ENCODE measurements at places on chromosomes 4 and X.

DNA sequence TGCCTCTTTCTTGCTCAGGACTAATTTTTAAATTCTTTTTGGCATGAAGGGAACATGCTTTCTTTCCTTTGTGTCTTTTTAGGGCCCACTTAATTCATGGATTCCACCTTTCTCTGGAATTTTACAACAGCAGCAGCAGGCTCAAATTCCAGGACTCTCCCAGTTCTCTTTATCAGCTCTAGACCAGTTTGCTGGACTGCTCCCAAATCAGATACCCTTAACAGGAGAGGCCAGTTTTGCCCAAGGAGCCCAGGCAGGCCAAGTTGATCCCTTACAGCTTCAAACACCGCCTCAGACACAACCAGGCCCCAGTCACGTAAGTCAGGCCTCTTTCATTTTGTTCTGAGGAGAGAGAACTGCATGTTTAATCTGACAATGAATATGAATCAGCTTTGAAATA, 2.3 kb downstream of the ODAM start:
- DNase-seq = no peak

DNA sequence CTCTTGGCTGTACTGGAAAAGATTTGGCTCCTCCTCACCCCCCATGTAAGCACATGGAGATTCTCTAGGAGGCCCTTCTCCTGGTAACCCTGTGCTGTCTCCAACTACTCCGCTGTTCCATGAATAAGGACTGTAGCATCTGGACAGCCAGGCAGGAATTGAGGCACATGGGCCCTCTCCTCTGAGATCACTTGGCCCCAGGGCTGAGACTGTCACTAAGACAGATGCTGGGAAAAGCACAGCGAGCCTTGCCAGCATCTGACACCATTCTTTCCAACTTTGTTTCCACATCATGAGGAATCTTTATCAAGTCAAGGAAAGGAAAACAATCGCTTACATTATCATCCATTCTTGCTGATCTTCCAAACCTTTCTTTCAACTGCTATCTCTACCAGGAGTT, 222.6 kb upstream of the INTU start:
- DNase-seq = no peak

DNA sequence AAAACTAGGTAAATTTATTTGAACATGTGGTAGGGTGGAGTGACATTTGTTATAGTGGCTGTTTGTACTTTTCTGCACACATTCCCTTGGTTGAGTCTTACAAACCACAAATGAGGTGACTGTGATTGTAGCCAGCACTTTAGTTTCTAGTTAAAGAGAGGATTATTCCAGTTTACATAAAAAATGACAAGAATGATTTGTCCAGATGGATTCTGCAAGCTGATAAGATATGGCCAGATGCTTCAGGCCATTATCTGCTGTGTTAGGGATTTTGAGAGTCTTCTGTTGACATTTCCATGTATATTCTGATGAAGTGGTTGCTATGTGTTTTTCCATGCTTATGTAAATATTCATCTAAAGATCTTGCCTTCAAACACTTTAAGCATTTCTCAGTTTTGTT, 31.0 kb upstream of the PDE5A start:
- DNase-seq = no peak

GRCh38 chr4:73090738-73091137, 21.2 kb upstream of the COX18 start:
- no peak for DNase-seq
